ENCODE measurements at places on chromosomes 16 and 17.

- peak; percentile 94 for DNase-seq
Observed at GRCh38 chr17:80791758-80792284, 199.8 kb upstream of the CHMP6 start.

- peak; percentile 17 for DNase-seq
Observed at GRCh38 chr17:82684228-82684841, 14.2 kb downstream of the RAB40B start.

GRCh38 chr16:4489030-4489429 is 12.8 kb downstream of the HMOX2 start:
- DNase-seq = peak; percentile 73

GRCh38 chr17:7882068-7882467 is 6.5 kb upstream of the CHD3 start:
- no peak for DNase-seq

DNA sequence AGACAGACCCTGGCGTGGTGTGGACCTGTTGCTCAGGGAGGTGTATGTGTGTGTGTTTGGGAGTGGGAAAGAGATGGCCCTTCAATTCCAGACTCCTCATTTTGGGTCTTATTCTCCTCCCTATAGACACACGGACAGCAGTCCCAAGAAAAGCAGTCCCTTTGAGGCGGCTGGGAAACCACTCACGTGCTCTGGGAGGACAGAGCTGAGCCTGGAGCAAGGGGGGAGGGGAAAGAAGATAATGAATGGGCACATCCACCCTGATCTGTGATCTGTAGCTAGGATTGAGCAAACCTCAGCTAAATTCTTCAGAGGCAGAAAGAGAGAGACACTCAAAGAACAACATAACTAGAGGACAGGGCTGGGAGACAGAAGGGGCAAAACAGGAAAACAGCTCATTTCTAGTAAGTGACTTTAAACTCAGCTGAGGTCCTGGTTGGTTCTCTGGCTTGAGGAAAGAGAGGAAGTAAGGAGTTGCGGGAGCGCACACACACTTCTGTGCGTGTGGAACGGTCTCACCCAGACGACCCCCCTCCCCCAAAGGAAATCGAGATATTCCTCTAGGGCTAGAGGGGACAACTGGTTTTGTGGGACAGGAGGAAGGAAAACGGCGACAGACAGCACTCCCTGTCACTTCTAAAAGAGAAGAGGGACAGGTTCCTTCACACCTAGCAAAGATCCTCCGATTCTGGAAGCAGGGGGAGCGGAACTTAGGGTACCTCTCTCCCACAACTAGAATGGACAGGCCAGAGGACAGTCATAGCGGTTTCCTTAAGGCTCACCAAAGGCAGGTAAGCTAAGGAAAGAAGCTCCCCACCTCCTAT is 658 bp downstream of the RAB5C start:
- peak; percentile 22 for DNase-seq

- DNase-seq = no peak
Observed at GRCh38 chr16:75107505-75107904, 9.1 kb downstream of the LDHD start.

- no peak for DNase-seq
Observed at GRCh38 chr17:14986127-14986526, 279.0 kb downstream of the PMP22 start.

GRCh38 chr16:50679266-50679665 is 1.8 kb downstream of the SNX20 start:
- no peak for DNase-seq

DNA sequence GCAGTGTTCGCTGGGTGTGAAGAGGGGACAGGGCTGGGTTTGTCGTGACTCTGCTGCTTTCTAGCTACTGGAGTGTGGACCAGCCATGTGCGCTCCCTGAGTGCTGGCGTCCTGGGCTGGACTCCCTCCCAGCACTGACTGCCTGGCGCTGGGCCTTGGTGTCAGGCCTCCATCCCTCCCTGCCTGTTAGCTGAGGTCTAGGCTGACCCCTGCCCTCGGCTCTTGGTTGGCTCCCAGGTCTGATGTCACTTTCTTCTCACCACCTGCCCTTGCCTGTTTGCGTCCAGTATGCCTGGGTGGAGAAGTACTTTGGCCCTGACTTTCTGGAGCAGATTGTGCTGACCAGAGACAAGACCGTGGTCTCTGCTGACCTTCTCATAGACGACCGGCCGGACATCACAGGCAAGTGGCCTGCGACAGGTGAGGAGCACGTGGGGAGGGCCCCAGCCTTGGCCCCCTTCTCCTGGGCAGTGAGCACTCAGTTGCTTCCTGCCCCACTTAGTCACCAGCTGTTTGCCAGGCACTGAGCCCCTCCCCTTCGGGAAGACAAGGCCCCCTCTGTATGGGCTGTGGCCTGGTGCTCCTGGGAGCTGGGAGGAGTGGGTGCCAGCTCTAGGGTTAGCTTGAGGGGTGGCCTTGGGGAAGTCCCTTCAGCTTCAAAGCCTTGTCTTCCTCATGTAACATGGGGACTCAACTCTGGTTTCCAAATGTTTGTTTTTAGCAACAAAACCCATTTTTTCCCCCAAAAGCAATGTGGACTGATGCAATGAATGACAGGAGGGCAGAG is 41.5 kb downstream of the NT5M start:
- DNase-seq = no peak

GRCh38 chr16:28293601-28293960 is 1.3 kb downstream of the SBK1 start:
- DNase-seq = no peak

DNA sequence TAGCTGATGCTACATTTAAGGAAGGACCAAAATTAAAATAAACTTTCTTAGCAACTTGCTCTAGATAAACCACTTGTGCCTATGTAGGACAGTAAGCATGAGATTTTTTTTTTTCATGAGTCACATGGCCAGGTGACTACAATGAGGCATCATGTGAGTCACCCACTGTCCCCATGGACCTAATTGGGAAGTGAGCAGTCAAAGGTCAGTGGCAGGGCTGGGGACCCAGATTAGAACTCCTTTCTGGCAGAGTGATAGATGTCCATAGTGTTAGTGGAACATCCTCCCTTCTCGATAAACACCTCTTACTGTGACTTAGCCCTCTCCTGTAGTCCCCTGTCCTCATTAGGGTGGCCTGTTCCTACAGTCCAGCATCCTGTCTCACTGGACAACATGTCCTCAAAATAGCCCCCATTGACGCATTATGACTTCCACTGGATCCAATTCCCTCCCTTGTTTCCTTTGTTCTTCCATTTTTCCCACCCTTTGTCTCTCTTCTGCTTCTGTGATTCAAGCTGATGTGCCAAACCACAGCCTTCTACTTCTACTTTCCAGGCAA is 12.4 kb downstream of the ITGB3 start:
- peak; percentile 59 for DNase-seq

GRCh38 chr16:17641990-17642389 is 171.2 kb upstream of the XYLT1 start:
- DNase-seq = no peak

- DNase-seq = peak; percentile 94
Observed at GRCh38 chr16:62225675-62226074, 189.4 kb upstream of the CDH8 start.

- DNase-seq = no peak
Observed at GRCh38 chr16:57145046-57146021, 40.5 kb downstream of the PSME3IP1 start.

DNA sequence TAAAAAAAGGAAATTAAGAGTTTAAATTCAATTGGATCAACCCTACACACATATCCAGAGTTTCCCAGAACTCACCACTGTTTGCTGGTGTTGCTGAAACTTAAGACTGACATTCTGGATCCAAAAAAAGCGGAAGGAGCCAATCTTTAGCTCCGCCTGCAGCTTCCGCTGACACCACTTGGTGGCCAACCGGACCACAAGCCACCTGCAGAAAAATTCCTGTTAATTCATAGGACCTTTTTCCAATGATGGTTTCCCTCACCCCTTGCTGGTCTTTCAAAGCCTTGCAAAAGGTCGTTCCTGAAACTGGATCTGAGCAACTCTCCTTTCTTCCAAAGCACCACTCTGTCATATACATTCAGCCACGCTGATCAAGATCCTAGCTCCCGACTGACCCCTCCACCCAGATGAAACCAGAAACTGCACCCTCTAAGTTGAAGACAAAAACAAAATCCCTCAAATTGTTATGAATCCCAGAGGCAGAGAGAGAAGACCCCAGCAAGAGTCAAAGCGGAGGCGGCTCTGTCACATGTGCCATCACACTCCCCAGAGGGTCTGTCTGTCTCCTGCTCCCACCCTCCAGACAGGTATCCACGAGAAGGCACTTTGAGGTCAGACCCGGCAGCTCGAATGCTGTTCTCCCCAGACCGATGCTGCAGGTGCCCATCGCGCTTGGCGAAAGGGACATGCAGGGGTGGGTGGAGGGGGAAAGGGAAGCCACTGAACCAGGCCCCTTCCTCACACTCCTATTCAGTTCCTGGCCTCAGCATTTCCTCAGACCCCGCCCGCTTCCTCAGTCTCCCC is 773 bp downstream of the BLTP2 start:
- DNase-seq = peak; percentile 58

GRCh38 chr16:49348408-49349176 is 25.0 kb upstream of the C16orf78 start:
- DNase-seq = no peak

GRCh38 chr16:29290631-29291247 is 115.8 kb downstream of the NPIPB11 start:
- peak; percentile 86 for DNase-seq

DNA sequence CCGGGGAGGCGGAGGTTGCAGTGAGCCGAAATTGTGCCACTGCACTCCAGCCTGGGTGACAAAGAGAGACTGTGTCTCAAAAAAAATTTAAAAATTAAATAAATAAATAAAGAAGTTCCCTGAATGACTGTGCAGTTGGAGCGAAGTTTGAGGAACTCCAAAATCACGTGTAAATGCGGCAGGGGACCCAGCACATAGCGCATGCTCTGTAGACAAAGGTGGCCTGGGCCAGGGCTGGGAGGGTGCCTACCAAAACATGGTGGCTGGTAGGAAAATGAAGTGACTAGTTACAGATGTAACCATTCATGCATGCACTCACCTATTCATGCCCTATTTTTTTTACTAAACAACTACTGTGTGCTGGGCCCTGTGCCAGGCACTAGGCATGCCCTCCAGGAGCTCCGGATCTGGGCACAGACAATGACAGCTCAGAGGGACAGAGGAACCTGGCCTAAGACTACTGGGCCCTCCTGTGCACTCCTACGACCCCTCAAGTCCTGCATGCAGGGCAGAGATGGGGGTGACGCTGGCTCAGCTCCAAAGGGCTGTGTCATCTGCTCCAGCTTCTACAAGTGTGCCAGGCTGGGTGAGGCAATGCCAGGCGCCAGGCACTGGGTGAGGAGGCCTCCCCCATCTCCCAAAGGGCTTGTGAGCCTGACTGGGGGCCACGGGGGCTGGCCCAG is 65.3 kb downstream of the RMI2 start:
- no peak for DNase-seq

DNA sequence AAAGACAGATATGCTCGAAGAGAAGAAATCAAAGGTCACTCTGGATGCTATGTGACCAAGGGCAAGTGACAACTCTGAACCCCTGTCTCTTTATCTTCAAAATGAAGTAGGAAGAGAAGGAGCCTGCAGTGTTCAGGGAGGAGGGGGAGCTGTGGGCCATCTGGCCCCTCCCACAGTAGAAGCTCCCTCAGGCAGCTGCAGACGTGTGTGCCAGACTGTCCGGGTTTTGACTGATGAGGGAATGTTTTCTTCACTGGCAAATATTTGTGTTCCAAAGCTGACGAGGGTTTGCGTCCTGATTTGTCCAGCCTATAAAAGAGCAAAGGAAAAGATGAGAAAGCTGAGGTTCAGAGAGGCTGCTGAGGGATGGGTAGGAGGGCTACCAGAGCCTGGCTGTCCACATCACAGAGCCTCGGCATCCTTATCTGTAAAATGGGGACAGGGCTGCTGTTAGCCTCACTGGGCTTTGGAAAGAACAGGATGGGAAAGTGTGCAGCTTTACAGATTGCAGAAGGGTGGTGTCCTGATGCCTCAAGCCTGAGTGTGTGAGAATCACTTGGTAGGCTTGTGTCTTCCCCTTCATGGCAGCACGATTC is 1.8 kb upstream of the GINS2 start:
- no peak for DNase-seq

DNA sequence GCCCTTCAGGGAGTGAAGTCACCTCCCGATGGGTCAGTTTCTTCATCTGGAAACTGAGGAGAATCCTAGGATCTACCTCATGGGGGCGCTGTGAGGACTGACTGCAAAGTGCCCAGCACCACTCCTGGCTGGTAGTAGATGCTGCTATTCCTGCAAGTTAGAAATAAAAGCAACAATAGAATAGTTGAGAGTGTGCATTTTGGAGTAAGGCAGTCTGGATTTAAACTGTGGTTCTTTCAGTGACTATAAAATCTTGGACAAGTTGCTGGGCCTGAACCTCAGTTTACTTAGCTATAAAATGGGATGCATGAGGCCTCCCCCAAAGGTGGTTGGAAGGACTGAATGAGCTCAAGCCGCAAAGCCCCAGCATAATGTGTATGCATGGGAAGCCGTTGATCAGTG is 70.6 kb downstream of the CYB5B start:
- peak; percentile 42 for DNase-seq

DNA sequence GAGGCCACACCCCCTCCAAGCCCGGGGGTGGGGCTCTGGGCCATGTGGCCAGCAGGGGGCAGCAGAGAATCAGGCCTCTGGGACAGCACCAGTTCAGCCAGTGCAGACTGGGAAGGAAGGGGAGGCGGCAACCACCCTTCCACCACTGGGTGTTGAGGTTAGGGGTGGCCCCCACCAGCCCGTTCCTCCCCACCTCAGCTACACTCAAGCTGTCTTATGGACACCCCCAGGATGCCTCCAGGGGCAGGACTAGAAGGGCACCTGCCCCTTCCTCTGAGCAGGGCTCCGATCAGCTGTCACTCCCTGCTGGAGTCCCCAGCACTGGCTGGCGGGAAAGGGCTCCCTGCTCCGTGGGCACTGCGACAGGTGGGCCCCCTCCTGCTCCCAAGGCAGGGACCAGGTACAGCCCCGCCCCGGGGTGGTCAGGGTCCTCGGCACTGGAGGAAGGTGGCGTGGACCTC is 21.8 kb downstream of the KATNB1 start:
- DNase-seq = peak; percentile 84

- DNase-seq = peak; percentile 73
Observed at GRCh38 chr17:41977991-41978390, 11.4 kb downstream of the CNP start.

GRCh38 chr17:81854974-81855774 is 5.2 kb downstream of the P4HB start:
- DNase-seq = peak; percentile 74

GRCh38 chr17:67696347-67696746 is 21.4 kb upstream of the NOL11 start:
- DNase-seq = no peak

- peak; percentile 82 for DNase-seq
Observed at GRCh38 chr16:75244844-75245758, 6.3 kb downstream of the BCAR1 start.

DNA sequence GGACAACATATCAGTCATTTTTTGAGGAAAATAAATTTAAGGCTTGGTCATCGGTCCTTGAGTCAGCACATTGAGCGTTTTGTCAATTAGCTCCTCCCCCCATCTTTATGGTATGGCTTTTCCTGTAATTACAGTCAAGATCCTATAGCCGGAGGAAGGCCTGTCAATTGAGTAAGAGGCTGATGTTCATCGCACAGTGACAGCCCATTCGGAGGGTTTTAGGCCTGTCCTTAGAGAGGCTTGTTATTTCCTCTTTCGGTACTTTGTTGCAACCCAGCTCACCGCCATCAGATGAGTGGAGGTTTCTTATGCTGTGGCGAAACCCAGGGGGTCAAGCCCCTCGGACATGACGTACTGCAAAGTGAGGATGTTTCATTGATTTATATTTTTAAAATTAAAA is 395.2 kb downstream of the WWOX start:
- DNase-seq = no peak
